Bone marrow (tissue), 2 donors: ENCODE measurements at places on chromosomes 13 and 19.

DNA sequence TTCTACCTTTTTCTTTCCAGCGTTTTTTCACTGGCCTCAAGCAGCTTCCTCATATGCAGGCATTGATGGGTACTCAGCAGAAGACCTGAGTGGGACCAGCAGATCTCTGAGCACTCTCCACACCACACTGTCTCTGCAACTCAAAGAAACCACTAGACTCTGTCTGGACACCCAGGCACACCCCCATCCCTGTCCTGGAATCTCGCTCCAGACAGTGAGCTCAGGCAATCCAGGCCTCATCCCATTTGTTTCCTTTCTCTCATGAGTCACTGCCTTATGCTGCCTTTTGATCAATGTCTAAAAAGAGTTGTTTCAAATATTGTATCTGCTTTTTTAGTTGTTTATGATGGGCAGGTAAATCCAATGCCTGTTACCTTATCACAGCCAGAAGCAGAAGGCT, 19.7 kb upstream of the POP4 start:
- DNase-seq = no peak

- DNase-seq = no peak
These were observed 14.1 kb upstream of the PCDH8 start for GRCh38 chr13:52862358-52863206.

DNA sequence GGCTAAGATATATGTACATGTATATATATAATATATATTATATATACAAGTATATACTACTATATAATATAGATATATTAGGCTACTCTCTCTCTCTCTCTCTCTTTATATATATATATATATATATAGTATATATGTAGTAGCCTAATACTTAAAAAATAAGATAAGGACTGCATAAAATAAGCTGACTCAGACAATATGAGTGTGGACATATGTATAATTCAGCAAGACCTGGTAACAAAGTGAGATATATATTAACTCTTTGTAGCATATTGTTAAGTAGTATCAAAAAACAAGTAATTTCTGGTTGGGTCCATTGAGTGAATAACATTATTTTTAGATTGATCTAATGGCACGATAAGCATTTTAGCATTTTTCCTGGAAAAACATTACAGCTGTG, 509.0 kb downstream of the GPC5 start:
- no peak for DNase-seq

GRCh38 chr13:77891041-77891440, 27.6 kb downstream of the EDNRB start:
- no peak for DNase-seq

DNA sequence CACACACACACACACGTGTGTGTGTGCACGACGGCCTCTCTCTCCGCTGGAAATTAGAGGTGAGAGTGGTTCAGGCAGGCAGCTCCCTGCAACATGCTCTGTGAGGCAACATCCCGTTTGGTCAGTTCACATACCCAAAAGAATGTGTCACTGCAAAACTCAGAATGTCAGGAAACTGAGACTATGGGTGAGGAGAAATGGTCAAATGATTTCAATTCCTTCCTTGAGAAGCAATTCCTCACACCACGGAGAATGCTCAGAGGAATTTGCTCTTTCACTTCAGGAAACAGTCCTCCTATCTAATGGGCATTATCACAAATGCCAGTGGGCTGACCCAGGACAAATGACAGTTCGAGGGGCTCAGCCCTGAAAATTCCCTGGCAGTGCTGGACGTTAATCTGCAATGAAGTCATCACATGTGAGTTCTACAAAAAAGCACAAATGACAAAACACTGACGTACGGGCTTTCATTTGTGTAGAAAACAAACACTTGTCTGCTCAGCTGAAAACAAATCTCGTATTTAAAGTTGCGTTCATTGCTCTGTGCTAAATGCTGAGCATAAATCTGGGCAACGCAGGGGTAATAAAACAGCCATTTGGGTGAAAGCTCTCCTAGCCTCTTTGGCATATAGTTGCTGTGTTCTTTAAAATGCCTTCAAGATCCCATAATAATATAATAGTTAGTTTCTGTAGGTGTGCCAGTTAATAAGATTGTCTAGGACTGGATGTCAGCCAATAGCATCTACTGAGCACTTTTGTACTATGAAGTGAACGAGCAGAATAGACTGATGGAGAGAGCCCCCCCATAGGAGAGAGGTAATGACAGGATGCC, 18.6 kb upstream of the LATS2 start:
- no peak for DNase-seq

DNA sequence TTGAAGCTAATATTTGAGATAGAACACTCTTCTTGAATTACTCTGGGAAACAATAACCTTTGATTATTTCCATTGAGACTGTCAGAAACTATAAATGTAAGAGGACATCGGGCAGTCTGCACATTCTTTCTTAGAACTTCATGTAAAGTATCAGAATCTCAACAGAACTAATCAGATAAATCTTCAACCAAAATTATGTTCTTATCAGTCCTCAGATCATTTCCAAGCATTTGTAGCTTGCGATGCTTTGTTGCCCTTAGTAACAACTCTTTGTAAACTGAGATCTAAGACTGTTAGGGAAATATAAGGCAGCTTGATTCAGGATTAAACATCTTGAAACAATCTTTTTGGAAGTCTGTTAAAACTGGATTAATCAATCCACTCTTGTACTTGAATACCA, 70.3 kb downstream of the FNDC3A start:
- DNase-seq = no peak

DNA sequence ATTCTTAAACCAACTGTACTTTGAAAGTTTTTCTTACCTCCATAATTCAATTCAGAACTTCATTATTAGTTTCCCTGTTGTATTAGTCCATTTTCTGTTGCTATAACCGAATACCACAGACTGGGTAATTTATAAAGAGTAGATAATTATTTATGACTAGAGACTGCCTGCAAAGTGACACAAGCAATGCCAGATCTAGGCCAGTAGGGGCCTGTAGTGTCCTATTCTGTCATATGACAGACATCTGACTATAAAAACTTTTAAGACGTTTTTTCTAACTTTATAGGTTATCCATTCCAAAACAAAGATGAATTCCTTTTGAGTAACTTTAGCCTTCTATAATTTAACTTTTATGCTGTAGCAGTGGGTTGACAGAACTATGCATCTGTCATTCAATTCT, 2783.8 kb downstream of the PCDH9 start:
- no peak for DNase-seq

GRCh38 chr13:98873377-98874028, 104.4 kb downstream of the DOCK9 start:
- DNase-seq = no peak

DNA sequence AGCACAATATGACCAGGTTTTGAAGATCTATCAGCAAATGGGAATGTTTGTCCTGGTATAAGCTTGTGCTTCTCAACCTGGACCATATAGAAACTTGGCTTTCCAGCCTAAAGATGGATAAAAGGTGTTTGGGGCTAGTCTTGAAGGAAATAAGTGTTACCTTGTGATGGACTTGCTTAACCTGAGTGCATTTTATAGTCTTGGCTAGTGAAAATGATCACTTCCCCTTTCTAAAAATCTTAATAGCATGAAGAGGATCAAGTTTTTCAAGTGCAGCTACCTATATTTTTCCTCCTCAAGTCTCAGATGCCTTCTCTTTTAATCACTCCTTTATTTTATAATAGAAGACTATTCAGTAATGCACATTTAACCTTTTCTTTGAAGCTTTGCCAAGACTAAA, 919.8 kb upstream of the SLITRK1 start:
- DNase-seq = no peak

- no peak for DNase-seq
These were observed 195.3 kb downstream of the LIG4 start for GRCh38 chr13:108020027-108020426.

DNA sequence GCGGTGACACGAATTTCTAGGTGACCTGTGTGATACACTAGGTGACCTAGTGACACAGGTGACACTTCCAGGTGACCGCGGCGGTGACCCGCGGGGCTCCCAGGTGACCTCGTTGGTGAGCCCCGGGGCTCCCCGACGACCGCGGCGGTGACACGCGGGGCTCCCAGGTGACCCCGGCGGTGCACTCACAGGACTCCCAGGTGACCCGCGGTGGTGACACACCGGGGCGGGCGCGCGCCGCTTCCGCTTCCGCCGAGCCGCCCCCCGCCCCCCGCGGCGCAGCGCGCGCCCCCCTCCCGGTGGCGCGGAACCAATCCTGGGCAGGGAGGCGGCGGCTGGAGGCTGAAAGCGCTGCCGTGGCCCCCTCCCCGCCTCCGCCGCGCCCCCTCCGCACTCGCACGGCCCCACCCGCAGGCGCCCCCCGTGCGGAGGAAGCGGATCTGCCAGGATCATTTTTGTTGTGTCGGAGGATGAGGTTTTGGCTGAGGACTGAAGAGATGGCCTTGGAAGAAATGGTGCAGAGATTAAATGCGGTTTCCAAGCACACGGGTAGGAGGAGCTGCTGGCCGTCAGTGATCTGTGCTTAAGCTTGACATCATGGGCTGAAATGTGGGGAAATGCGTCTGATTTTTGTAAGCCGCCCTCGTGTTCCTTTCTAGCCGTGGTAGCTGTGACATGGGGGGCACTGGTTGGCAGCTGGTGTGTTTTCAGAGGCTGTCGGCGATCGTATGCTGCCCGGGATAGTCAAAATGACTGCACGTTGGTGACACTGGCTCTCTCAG, at the start of gene MCF2L:
TSS of gene MCF2L (plus strand) at position 305 of the 782 bp plus-strand sequence. CDS start at position 471, 166 bp downstream.
- no peak for DNase-seq

DNA sequence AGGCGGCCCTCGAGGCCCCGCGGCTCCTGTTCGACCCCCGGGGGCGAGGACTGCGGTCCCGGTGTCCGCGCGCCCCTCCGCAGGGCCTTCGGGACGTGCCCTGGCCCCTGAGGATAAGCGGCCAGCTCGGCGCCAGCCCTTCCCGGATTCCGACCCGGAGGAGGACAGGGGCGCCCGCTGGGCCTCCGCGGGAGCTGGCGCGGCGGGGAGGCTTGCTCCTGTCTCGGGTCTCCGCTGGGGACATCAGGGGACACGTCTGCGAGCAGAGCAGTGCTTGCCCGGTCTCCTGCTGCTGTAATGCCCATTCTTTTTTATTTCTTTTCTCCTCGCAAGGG, 829 bp downstream of the B3GLCT start:
- peak; percentile 71 for DNase-seq

DNA sequence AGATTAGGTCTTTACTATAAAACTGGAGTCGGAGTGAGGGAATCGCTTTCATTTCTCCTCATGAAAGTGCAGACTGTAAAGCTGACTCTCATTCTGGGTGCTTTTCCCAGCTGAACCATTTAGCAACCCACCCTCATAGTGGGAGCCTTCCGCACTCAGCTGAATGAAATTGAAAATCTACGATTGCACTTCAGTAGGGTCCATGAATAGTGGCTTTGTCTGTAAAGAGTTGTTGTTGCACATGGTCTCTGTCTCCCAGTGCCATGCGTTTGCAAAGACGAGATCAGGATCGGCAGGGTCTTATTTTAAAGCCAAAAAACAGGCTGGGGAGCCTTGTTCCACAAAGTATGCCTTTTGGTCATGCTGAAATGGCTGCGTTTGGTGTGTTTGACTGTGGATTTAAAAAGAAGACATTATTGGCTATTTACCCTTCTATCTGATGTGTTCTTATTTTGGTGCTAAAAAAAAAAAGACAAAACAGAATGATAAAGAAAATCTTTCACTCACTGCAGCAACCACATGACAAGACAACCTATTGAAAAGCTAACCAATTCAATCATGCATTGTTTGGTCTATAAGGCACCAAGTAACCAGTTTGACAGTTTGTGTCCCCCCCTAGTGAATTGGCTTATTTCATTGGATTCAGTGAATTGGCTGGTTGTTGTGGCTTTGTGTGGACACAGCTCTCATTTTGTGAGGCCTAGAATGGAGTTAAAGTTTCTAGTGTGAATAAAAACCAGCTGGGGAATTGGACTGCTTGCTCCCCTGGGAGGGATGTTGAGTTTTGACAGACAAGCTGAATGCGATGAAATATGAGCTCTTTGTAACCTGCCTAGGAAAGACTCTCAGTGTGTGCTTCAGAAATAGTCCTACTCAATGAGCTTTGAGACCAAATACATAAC, 65.6 kb downstream of the ARHGAP35 start:
- DNase-seq = no peak

- DNase-seq = peak; percentile 77
These were observed 638 bp upstream of the BICRA start for GRCh38 chr19:47608074-47608918.

- DNase-seq = no peak
These were observed 7.4 kb upstream of the USPL1 start for GRCh38 chr13:30610311-30610710.

- no peak for DNase-seq
These were observed 4.9 kb downstream of the IRS2 start for GRCh38 chr13:109781384-109782065.

DNA sequence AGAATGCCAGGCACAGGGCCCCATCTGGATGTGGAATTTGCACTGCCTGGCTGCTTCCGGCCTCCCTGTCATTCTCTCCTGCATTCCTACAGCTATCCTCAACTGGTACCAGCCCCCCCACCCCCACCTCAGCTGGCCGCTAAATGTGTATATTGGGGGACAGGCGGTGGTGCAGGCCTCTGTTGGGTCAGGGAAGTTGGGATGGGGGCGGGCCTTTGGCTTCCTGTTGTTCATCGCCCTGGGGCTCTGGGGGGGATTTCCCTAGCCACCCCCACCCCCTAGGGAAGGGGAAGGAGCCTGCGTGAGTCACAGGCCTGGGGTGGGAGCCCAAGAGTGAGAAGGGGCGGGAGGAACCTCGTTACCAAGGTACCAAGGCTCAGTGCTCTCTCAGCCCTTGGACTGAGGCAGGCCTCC, 10.6 kb downstream of the POU2F2 start:
- DNase-seq = peak; percentile 83

DNA sequence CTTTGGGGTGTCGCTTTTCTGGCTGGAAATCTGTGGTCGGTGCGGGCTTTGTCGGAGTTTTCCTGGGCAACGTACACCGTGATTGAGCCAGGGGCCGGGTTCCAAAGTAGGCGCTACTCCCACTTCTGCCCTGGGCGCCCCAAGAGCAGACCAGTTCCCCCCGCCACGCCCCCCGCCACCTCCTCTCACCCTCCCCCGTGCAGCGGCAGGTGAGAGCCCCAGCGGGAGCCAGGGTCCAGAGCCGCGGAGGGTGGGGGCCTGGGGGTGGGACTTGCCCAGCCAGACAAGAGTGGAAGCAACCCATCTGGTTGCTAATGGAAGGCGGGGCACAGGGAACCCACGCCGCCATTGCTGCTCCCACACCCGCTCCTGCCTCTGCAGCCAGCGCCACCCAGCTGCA, 2195.9 kb downstream of the PCDH9 start:
- no peak for DNase-seq

DNA sequence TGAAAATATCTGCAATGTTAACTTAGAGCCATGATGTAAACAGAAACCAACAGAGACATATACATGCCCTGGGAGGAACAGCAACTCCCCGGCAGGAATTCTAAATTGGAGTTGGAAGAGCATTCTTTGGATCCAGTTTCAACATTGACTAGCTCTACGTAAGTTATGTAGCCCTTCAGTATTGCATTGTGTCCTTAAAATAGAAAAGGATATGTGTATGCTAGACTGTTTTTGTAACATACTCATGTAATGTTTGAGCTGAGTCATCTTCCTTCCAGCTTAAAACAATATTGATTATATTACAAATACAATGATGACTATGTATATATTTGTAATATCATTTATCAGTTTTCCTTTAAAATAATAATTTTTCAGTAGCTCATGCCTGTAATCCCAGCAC, 1422.2 kb upstream of the PCDH20 start:
- no peak for DNase-seq

GRCh38 chr13:48873587-48873986, 102.1 kb upstream of the FNDC3A start:
- DNase-seq = no peak

- DNase-seq = no peak
These were observed 167.0 kb upstream of the ZNF507 start for GRCh38 chr19:32178401-32178800.

- DNase-seq = no peak
These were observed 21.5 kb downstream of the CPT1C start for GRCh38 chr19:49712397-49712859.

- no peak for DNase-seq
These were observed 73.1 kb downstream of the CEBPG start for GRCh38 chr19:33446330-33447293.
